ENCODE measurements at places on chromosomes 7 and 10.
A peak's percentile ranks its signal among the peaks of the same experiment; 100 is the strongest.

DNA sequence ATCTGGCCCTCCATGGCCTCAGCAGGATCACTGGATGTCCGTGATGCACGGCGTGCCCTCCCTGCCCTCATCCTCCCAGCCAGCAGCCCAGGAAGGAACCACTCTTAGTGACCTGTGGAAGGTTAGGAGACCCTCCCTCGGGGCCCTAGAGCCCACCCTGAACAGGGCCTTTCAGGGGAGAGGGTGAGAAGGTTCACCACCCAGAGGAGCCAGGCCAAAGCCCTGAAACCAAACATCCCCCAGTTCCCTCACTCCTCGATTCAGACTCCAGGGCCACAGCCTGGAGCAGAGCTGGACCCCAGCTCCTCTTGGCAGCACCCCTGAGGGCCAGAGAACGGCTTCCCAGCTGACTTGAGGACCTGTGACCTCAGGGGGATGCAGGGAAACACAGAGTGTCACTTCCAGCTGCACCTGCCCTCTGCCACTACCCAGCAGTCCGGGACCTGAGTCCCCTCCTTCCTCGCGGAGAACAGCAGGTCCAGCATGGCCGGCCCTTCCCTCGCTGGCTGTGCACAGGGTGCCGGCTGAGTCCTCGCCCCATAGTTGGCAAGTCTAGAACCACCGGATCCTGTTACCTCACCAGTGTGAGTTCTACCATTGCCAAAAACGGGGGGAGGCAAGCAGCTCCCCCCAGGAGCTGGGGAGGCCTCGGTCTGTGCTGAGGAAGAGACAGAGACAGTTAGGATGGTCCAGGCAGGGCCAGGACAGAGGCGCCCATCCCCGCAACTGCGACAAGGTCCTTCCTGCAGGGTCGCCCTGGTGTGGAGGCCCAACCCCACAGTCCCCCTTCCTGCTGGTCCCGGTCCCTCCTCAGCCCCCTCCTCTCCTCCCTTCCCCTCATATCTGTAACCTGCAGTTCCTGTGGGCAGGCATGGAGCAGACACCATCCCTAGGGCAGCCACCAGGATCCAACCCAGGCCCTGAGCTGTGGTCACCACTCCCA, 158.6 kb downstream of the NRF1 start:
- DNase-seq, result no peak

DNA sequence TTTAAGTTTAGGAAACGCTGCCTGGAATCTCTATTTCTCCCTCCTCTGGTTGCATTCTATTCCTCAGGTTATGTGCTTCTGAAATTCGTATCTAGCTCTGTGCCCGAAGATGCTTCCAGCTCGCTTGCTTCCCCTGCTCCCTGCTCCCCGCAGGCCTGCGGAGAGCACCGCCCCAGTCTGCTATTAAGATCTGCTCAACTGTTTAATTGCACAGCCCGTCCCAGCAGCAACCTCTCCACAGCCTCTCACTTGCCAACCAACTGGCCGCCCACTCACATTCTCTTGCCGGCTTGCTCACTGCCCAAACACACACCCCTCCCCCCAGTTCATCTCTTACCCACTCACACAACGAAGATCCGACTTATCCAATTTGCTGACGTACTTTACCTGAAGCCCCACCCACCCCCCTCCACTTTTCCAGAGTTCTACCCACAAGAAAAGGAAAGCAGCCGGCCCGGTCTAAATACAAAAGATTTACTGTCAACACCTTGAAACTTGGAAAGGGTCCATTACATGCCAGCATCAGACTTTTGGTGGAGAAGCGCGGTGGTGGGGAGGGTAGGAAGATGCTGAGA, 167.3 kb upstream of the KLF14 start:
- no peak for DNase-seq

DNA sequence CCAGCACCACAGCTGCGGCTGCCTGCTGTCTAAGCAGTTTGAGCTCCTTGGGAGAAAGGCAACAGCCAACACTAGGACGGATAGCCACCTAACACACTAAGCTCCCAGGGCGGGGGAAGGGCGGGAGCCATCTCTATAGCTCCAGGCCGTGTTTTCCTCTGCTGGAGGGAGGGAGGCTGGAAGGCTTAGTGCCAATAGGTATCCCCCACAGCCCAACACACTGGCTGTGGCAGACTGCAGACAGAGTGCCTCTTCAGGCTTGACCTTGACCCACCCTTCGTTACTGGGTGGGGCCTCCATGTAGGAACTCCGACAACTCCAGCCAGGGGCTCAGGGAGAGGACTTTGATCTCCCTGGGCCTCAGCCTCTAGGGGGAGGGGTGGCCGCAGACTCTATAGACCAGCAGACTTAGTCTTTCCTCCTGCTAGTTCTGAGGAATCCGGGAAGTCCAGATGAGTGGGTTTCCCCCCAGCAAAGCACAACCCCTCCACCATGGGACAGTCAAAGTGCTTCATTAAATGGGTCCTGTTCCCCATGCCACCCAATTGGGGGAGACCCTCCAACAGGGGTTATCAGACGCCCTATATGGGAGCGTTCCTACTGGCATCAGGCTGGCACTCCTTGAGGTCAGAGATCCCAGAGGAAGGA, 314.4 kb upstream of the MKI67 start:
- no peak for DNase-seq

GRCh38 chr7:525740-526139, 6.1 kb upstream of the PDGFA start:
- no peak for DNase-seq

DNA sequence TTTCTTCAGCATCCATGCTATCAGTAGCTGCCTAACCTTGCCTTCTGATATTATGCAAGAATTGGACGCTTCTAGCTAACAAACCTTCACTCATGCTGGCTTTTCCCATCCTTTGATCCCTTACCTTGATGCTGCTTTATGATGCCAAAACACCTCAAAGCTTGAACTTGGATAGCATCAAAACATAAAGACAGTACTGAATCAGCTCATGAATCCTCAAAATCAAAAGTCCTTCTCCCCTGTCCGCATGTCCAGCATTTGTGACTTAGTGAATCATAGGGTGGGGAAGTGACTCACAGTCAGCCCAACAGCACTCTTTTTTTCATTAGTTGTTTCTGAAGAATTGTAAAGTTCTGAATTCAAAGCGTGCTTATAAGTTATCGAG, 89.5 kb upstream of the PIK3CG start:
- DNase-seq, result no peak

- no peak for DNase-seq
These were observed 3.2 kb upstream of the PPP1R3A start for GRCh38 chr7:113922049-113922448.

DNA sequence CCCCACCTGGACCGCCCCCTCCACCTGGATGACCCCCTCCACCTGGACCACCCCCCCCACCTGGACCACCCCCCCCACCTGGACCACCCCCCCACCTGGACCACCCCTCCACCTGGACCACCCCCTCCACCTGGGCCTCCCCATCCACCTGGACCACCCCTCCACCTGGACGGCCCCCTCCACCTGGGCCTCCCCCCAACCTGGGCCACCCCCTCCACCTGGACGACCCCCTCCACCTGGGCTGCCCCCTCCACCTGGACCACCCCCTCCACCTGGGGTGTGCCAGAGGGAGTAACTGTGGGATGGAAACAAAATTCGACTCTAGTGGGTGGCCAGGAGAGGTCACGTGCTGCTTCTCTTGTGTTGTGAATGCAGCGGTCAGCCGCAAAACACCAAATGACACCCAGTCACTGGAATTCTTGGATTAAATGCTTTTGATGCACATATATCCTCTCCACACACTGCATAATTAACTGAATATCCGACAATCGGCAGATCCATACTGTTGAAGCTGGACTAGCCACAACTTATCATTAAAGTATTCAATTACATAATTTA, 316.7 kb downstream of the PTPRN2 start:
- DNase-seq, result no peak

GRCh38 chr10:47311932-47312662, 10.2 kb upstream of the GDF2 start:
- DNase-seq, result peak; percentile 49

DNA sequence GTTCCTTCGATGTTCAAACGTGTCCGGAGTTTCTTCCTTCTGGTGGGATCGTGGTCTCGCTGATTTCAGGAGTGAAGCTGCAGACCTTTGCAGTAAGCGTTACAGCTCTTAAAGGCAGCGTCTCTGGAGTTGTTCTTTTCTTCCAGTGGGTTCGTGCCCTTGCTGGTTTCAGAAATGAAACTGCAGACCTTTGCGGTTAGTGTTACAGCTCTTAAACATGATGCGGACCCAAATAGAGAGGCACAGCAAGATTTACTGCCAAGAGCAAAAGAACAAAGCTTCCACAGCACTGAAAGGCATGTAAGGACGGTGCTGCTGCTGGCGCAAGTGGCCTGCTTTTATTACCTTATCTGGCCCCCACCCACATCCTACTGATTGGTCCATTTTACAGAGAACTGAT, 931.4 kb downstream of the IPMK start:
- no peak for DNase-seq

DNA sequence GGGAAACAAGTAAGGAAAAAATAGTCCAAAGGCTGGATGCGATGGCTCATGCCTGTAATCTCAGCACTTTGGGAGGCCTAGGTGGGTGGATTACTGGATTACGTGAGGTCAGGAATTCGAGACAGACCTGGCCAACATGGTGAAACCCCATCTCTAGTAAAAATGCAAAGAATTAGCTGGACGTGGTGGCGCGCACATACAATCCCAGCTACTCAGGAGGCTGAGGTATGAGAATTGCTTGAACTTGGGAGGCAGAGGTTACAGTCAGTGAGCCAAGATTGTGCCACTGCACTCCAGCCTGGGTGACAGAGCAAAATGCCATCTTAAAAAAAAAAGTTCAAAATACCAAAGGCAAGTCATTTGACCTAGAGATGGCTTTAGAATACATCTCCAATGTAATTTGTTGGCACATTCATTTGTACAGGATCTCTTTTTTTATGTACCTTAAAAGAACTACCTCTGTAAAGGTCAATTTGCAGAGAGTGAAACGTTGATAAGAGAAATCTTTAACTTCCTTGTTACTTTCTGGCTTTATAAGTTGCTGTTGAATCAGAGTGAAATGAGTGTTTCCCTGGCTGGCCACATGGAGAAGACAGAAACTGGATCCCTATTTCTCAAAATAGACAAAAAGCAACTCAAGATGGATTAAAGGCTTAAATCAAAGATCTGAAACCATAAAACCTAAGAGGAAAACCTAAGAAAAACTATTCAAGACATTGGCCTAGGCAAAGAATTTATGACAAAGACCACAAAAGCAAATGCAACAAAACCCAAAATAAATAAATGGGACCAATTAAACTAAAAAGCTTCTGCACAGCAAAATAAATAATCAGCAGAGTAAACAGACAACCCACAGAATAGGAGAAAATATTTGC, 260.7 kb downstream of the KLF6 start:
- DNase-seq, result no peak

DNA sequence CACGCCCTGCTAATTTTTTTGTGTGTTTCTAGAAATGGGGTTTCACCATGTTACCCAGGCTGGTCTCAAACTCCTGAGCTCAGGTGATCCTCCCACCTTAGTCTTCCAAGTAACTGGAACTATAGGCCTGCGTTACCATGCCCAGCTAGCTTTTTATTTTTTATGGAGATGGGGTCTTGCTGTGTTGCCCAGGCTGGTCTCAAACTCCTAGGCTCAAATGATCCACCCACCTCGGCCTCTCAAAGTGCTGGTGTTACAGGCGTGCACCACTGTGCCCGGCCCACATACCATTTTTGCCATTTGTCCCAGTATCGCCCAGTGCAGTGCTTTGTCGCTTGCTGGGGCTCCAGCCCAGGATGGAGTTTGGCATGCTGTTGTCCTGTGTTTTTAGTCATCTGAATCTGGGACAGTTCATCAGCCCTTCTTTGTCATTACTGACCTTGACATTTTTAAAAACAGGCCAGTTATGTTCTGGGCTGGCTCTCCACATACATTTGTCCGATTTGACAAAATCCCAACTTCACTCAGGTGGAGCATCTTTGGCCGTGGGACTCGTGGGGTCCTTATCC, 16.7 kb downstream of the FOXK1 start:
- no peak for DNase-seq

DNA sequence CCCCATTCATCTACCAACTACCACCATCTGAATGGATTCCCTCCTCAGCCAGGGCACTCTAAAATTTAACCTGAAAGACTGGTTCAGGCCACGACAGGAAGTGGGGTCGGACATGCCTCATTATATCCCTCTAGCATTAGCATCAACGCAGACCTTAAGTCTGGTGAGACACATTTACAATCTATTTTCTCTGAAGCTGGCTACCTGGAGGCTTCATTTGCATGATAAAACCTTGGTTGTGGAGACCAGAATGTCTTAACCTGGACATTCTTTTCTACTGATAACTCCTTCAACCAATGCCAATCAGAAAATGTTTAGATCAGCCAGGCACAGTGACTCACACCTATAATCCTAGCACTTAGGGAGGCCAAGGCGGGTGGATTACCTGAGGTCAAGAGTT, 42.3 kb downstream of the SVOPL start:
- DNase-seq, result no peak

DNA sequence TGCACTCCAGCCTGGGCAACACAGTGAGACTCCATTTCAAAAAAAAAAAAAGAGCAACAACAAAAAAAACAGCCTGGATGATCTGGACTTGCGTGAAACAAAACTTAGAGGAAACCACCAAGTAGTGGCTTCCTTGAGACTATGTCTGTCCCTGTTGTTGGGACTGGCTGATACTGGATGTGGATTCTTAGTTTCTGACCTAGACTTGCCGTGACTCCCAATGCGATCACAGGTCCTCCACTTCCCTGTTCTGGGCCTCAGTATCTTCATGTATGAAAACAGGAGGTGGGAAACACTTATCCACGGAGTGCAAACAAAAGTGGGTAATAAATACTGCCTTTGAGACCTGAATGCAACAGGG, 125.7 kb downstream of the PRPF18 start:
- no peak for DNase-seq

- no peak for DNase-seq
These were observed 104.5 kb downstream of the GALNT17 start for GRCh38 chr7:71236230-71237105.

DNA sequence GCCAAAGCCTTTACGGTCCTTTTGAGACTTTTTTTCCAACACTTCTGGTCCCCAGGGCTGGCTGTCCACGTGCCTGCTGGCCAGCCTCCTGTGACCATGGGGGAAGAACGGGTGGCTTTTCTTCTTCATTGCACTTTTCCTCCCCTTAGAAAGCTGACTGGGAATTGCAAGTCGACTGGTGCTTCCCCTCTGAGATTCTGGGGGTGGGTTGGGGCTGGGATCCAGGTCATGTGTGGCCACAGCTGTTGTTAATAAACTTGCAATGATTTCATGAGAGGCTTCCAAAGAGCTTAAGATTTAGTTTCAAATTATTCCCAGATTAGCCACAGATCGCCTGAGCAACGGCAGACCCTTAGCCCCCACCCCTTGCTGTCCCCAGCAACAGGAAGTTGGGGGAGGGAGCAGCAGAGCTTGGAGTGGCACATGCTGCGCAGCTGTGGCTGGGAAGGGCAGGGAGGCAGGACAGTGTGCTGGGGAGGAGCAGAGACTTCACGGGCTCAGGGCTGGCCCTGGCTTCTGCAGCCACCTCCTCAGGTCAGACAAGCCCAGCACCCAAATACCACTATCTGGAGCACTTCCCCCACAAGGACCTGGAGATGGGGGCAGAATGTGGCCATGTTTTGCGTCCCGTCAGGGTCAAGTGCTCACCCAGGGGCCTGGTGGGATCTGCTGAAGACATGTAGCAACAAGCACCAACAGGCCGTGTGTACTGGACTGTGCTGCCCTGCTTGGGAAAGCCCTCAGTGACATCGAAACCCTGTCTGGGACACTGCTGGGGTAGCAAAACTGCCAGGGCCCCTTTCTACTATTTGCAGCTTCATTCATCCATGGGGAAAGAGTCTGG, 147.1 kb downstream of the RNF216 start:
- peak; percentile 7 for DNase-seq

All from NCI-H1092 (cell line).